Frontal cortex (tissue), 4 donors: ENCODE measurements at places on chromosomes 11 and 22. TPM values are rescaled to one million over a fixed set of nuclear protein-coding genes. Genes with fewer than 3 reads are reported as not detected.

The ANGPTL5 gene
- 0.41 TPM for total RNA-seq

The TRIM6 gene
- total RNA-seq = 0.41 TPM

The NLRP6 gene
- total RNA-seq = not detected

The RAG1 gene
- 0.41 TPM for total RNA-seq

The FGF3 gene
- not detected for total RNA-seq

The CRYAB gene
- total RNA-seq = 6.5 TPM

The MIAT gene
- 110 TPM for total RNA-seq

The CELSR1 gene
- total RNA-seq = 2.0 TPM
